ENCODE measurements at places on chromosomes 12 and 14. TPM values are rescaled to one million over a fixed set of nuclear protein-coding genes. Genes with fewer than 3 reads are reported as not detected.

Gene SELPLG
- total RNA-seq = 0.94 TPM

Gene TMCC3
- total RNA-seq = 1.0 TPM

Gene KRT72
- not detected for total RNA-seq

Gene BCL11B
- 0.18 TPM for total RNA-seq

Gene FERMT2
- total RNA-seq = 45.2 TPM

Gene CLEC7A
- not detected for total RNA-seq

Gene PRR4
- 3.1 TPM for total RNA-seq

Gene PTPN6
- 14.4 TPM for total RNA-seq

Gene OR4K5
- not detected for total RNA-seq

Gene DDHD1
- total RNA-seq = 6.2 TPM

Gene FAM186B
- total RNA-seq = 0.08 TPM

Gene DAD1
- total RNA-seq = 335 TPM

Gene PROX2
- total RNA-seq = not detected

Gene KLHDC1
- 0.25 TPM for total RNA-seq

Gene IL31
- not detected for total RNA-seq

Gene SLCO1B1
- total RNA-seq = 0.49 TPM

Gene CPNE6
- not detected for total RNA-seq

Measured in A549 treated with DMSO at 1 μM for 4 hours (cell line).